ENCODE measurements at places on chromosomes 3 and 15.

DNA sequence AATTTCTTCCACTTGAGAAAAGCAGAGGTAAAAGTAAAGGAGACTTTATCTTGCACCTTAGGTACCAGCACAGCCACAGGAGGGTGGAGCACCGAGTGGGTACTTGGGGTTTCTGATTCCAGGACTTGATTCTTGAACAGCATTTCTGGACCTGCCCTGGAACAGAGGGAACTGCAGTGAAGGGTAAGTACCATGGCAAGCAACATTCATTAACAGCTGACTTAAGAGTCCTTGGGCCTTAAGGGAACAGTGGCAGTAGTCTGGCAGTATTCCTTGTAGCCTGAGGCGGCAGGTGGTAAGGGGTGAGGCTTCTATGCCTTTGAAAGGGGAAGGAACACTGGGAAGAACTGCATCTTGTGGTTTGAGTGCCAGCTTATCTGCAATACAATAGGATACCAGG, 551.9 kb downstream of the RSL24D1 start:
- DNase-seq, result no peak

DNA sequence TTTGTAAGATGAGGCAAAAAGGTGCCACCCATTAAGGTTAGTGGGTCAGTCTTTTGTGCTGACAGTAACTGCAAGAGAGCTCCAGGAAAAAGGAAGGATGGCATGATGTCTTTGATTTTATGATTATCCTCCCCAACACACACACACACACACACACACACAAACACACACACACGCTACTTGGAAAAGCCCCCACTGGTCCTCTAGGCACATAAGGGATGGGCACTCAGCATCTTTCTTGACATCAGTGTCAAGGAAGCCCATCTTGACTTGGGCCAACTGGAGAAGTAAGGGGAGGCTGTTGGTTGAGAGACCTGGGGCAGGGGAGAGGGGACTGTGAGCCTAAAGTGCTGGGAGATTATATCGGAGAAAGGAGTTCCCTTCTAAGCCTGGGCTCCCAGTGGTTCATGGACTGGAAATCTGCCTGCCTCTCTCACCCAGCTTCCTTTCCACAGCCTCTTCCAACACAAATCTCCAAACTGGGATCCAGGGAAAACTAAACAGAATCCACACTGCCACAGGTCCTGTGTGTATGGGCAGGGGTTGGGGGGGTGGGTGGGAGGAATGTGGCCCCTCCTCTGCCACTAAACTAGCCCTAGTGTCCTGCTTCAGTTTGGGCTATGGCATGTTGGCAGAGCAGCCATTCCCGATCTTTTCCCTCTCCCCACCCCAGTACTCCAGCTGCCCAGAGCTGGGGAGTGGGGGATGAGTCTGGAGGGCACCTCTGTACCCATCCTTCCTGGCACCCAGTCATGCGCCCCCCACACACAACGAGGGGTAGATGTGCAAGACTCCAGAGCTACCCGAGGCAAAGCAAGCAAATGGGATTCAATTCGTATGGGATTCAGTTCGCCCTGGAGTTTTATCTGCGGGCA, 1.6 kb downstream of the AMOTL2 start:
- no peak for DNase-seq

DNA sequence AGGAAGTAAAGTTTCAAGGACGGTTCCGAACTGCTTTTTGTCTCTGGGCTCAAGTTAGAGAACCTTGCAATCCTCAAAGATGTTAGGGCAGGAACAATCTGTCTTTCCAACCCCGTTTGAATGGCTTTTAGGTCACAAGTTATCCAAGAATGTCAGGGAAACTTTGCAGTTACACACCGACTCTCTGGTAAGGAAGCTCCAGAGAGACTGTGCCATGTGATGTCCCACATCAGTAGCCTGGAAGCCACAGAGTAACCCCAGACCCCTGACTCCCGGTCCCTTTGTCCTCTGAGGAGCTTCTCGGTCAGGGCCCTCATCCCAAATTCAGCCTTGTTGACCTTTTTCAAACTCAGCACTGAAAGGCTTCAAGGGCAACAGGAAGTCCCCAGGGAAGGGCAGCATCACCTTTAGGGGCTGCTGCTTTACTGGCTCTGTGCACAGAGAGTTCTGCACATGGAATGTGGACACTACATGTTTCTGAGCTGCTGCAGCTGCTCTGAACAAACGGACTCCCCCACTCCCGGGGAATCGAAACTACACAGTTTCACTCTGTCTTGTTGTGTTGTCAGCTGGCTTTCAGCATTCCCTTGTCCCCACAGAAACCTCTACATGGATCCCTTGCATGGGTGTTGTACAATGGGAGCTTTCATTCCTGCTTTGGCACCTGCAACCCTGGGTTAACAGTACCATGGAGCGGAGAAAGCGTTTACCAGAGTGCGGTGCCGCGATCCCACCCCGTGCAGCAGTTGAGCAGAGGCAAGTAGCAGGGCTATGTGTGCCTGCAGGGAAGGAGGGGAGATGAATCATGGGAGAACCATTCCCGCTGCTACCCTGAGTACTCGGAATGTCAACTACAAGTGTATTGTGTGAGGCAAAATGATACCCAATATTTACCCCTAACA, 408.2 kb upstream of the THBS1 start:
- DNase-seq, result peak; percentile 70

DNA sequence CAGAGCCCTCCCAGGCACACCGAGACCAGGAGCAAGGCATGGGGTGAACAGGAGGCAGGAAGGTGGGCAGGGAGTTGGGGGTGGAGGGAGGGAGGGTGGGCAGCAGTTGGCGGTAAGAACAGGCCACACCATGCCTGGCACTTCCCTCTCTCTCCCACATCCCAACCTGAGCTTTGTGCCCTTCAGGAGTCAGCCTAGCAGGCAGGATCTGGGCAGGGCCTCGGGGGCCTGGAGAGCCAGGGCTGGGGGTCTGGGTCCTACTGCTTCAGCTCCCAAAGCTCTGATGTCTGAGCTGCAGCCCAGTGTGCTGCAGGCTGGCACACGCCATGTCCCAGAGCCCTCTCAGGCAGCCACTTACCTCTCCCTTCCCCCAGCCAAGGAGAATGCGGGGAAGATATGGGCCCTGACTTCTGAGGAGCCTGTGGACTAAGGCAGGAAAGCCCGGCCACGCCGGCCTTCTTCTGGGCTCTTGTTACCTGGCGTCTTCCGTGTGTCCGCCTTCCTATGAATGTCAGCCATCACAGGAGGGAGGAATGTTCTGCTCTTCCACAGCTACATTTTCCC, 2.9 kb upstream of the MYL3 start:
- no peak for DNase-seq

DNA sequence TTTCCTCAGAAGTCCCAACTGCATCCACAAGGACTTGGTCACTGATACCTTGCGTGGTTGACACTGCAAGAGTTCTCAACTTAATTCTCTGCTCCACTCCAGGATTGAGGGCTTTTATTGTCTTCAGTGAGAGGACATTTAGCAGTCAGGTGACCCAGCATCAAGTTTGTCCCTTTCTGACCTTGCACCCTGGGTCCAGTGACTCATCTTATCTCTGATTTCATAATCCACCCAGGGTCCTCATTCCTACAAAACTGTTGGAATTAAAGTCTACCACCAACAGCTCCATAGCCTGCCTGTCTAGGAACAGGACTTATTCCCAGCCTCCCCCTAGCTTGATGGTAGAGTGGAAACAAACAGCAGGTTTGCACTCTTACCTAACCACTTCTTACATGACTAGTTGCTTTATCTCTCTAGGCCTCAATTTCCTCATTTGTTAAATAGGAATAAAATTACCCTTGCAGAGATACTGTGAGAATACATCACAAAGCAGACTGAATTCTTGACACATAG, 151.3 kb upstream of the LPP start:
- DNase-seq, result no peak

DNA sequence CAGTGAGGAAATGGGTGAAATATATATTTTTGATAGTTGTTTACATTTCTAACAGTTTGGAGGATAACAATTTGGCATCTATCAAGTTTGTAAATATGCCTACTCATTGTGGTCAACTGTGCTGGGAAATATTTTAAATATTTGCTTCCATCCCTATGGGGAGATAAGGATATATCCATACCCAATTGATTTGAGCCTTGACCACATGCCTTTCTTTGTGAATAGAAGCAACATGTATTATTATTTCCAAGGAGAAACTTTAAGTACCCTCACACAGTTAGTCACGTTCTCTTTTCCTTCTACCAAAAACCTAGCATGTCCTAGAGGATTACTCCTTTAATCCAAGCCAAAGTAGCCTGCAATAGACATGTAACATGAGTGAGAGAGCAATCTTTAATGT, 245.4 kb upstream of the CBLB start:
- DNase-seq, result peak; percentile 64

DNA sequence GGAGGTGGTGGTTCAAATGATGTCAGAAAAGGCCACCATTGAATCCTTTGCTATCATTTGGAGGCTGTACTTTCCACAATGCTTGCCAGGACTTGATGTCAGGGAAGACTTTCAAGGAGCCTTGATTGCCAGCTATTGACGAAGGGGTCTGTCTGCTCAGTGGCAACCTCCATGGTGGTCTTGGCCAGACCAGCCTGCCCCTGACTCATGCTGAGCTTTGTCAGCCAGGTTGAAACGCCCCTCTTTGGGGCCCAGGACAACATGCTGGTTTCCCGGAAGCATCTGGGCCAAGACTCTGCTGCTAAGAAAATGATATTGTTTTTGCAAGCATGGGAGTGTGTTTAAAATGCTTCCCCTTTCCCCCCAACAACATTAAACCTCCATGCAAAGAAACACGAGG, 26.7 kb downstream of the CGNL1 start:
- DNase-seq, result no peak

- no peak for DNase-seq
Measured at GRCh38 chr15:56960116-56960515, 41.7 kb downstream of the TCF12 start.

DNA sequence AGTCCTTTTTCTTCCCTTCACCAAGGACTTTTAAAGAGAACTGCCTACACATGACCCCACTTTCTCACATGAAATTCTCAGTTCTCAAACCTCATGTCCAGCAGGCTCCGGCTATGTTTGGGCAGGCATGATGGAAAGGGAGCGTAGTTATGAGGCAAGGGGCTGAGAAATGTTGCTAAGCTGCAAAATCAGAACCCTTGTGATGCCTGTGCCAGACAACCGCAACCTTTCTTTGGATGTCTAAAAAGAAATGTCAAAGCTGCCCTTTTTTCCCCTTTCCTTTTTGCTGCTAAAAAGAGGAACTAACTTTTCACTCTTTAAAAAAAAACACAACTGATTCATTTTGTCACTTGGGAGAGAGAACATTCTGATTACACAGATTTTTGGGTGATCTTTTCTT, 19.2 kb downstream of the GNB4 start:
- no peak for DNase-seq

GRCh38 chr15:67170143-67170925, 84.1 kb downstream of the AAGAB start:
- no peak for DNase-seq

DNA sequence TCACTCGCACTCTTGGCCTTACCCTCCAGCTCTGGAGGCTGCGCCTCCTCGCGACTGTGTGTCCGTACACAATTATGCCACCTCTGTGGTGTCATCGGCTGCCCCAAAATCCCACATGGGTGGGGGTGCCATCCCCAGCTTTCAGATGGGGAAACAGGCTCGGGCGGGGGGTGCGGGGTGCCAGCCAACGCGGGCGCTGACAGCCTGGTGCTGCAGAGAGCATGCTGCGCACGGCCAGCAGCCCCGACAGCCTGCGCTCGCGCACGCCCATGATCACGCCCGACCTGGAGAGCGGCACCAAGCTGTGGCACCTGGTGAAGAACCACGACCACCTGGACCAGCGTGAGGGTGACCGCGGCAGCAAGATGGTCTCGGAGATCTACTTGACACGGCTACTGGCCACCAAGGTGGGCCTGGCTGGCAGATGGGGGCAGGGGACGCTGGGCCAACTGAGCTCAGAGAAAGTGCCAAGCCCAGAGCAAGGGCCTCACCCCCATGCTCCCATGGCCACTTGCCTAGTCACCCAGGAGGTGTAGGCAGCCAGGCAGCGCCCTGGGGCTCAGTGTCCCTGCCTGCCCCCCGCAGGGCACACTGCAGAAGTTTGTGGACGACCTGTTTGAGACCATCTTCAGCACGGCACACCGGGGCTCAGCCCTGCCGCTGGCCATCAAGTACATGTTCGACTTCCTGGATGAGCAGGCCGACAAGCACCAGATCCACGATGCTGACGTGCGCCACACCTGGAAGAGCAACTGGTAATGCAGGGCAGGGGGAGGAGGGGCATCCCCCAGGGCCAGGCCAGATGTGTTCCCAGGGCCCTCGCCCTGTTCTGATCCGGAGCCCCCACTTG, 47.0 kb downstream of the PLXNA1 start:
- no peak for DNase-seq

DNA sequence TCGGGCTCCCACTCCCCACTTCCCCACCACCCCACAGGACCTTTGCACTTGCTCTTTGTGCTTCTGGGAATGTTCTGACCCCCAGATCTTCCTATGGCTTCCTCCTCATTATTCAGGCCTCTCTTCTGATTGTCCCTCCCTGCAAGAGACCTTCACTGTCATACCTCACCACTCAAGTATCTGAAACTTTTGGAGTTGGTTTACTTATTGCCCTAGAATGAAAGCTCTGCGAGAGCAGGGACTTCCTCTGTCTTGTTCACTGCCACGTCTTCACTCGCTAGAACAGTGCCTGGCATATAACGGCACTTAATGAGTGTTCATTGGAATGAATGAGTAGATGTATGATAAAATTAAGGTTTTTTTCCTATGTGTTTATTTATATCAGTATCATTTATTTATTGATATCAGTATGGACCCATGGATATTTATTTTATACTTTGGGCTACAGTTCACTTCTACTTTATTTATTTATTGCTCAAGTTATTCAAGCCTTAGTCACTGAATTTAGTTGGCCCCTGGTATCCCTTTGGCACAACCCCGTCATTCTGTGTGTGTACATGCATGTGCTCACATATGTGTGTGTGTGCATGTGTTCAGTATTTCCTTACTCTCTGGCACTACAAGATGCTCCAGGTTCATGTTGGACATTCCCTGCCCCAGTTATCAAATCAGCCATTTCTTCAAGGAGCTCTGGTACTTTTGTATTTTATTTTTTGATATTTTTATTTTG, 197.6 kb downstream of the THSD4 start:
- DNase-seq, result no peak

- no peak for DNase-seq
Measured at GRCh38 chr3:38469852-38470251, 16.2 kb downstream of the ACVR2B start.

GRCh38 chr15:31489801-31490646, 163.4 kb downstream of the KLF13 start:
- peak; percentile 52 for DNase-seq

Measured in fibroblast of skin of right quadriceps (primary cell).